Upper lobe of right lung (tissue), 1 donor: ENCODE measurements at places on chromosomes 4 and X. TPM values are rescaled to one million over a fixed set of nuclear protein-coding genes. Genes with fewer than 3 reads are reported as not detected.

PFKFB1 gene
- not detected for total RNA-seq

CFP gene
- total RNA-seq: 14.9 TPM

USP46 gene
- total RNA-seq: 15.4 TPM

CTAG2 gene
- total RNA-seq: not detected

CXCR3 gene
- total RNA-seq: 1.6 TPM
